CD8-positive, alpha-beta memory T cell (primary cell): ENCODE measurements at places on chromosomes 12 and 14. TPM values are rescaled to one million over a fixed set of nuclear protein-coding genes. Genes with fewer than 3 reads are reported as not detected.

DNA sequence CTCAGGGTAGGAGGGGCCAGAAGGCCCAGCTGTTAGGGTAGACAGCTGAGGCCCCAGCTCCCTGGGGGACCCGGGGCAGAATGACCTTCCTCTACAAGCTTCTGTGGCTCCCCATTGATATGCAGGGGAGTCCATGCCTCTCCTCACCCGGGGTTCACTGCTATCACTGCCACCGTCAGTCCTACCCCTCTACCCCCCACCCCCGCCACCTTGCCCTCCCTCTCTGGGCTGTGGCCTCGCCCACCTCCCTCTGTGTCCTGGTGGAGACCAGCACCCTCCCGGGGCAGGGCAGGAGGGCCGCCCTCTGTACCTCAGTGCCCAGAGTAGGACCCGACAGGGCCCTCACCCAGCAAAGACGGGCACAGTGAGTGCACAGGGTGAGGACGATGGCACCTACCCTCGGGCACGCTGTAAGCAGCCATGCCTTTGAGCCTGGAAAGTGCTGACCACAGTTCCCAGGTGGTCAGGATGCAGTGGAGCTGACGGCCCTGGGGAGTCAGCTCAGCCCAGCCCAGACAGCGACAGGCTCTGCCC, 88.4 kb upstream of the SFSWAP start:
- no peak for DNase-seq

DNA sequence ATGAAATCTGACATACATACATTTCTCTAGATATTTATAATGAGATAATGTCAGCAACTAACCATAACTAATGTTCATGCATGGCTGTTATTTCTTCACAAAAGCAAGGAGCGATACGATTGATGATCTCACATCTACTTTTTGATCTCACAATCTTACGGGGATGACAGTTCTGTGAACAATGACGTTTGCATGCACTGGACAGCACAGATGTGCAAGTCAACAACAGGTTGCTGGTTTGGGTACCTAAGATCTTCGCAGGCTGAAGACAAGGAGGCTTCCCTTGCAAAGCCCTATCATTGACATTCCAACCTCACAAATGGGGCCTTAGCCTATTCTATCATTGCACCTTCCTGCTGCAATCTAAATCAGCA, 53.6 kb downstream of the C12orf42 start:
- no peak for DNase-seq

CIROP gene
- polyA plus RNA-seq = not detected

DPY19L2 gene
- polyA plus RNA-seq = 0.86 TPM

- DNase-seq = no peak
These were observed 3.2 kb downstream of the PLXNC1 start for GRCh38 chr12:94151582-94151981.

- DNase-seq = no peak
These were observed 22.9 kb downstream of the ZNF268 start for GRCh38 chr12:133204264-133204603.

DNA sequence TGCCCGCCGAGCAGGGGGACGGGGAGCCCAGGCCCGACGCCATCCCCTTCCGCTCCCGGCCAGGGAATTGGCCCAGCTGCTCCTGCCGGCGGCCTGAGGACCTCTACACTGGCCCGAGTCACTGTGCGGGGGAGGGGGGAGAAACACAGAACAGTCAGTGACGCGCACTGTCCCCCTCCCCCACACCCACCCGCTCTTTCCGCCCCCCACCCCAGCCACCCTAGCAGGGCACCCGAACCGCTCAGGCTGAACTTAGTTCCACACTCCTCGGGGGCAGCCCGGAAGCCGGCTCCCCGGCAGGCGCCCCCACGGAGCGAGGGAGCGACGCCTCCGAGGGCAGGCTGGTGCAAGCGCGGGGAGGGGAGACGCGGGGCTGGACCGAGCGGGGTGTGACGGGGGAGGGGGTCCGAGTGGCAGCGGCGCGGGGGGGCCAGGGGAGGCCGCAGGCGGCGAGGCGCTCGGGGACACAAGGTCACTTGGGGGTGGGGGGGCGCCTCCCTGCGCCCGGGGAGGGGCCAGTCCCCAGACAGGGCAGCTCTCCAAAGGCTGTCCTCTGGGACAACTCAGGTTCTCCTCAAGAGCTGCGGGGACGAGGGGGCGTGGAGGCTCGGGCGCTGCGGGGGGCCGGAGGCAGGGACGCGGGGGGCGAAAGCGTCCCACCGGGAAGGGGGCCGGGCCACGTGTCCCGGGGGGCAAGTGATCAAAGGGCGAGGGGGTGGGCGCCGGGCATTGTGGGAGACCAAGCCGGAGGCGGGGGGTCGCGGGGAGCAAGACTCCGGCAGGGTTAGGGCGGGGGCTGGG, 648 bp downstream of the CHD4 start:
- DNase-seq = peak; percentile 82

HOXC4 gene
- 0.37 TPM for polyA plus RNA-seq
